GM12878 (cell line): ENCODE measurements at places on chromosomes 3 and 15.
A peak's percentile ranks its signal among the peaks of the same experiment; 100 is the strongest.

DNA sequence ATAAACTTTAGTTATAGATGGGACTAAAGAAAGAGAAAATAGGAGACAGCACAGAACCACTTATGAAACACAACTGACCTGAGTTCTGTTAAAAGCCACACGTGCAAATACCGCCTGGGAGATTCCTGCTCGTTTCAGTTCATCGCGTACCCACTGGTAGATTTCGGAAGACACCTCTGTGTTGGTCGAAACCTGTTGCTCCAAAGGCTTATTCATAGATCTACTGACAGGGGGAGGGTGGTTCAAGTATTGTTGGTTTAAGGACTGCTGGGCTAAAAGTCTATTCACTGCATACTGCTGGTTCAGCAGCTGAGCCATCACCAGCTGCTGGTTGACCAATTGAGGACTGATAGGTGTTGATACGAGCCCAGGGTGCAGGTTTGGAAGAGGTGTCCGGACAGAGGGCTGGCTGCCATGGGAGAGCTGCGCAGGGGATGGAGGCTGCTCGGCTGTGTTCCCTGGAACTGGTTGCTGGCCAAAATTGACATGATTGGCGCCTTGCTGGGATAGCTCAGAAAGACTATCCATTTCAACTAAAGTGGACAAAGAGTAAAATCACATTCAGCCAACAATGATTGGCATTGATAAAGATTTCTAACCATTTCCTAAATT is 30.6 kb downstream of the SATB1 start:
- no peak for DNase-seq

DNA sequence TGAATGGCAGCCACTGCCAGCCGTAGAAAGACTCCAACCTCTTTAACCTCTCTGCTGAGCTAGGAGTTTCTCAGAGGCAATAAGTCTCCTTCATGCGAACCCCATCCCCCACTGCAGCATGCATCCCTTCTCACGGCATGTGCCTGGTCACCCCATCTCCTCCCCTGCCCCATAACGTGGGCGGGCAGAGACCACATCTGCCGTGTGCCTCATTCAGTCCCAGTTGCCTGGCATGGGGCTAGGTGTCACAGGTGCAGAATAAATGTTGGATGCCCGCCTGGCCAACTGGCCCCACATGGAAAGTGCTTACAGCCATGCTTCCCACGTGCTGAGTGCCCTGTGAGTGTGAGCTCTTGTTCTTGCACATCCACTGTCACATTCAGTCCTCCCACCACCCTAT is 43.5 kb upstream of the NTRK3 start:
- DNase-seq: no peak

- no peak for DNase-seq
Measured at GRCh38 chr15:101172501-101173071, 79.3 kb downstream of the CHSY1 start.

DNA sequence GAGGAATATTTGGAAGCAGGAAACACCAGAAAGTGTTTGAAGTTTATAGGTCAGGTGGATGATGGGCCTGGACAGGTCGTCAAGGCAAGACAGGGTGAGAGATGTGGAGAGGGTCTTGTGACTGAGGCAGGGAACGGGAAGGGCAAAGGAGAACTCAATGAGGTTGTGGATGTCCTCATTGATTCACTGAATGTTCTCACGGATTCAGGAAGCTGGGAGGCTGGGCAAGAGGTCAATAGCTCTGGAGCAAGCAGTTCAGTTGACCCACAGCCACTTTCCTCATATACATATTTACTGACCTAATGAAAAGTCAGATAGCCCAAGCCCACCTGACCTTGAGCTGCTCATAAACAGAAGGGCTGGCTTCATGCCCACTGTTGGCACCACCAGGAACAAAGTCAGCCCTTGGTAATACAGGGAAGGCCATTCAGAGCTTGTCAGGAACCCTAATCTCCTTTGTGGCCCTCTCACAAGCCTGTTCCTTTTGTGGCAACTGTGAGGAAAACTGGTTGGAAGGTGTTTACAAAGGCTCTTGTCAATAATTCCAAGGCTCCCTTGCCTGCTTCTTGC is 31.6 kb downstream of the ARRDC4 start:
- DNase-seq: no peak

DNA sequence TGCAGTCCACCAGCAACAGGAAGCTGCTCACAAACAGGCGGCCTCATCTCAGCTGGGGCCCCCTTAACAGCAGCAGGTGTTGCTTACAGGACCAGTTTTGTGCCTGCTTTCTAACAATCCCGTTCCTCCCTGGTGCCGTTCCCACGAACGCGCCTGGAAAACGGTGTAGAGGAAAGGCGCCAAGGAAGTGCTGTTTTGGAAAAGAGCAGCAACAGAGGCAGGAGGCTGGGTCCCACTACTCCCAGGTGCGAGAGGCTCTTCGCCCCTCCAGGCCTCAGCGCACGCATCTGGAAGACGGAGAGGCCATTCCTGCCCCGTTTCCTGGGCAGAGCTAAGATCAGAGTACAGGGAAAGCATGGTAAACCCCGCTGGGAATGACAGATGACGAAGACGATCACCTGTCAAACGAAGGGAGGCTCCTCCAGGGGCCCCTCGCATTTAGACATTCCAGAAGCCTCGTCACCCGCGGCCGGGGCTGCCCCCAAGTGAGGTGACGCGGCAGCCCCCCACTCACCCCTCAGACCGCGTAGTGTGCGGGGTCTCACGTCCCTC is 603 bp downstream of the SCAPER start:
- DNase-seq: no peak

- no peak for DNase-seq
Measured at GRCh38 chr3:44128057-44128775, 113.5 kb upstream of the TOPAZ1 start.

DNA sequence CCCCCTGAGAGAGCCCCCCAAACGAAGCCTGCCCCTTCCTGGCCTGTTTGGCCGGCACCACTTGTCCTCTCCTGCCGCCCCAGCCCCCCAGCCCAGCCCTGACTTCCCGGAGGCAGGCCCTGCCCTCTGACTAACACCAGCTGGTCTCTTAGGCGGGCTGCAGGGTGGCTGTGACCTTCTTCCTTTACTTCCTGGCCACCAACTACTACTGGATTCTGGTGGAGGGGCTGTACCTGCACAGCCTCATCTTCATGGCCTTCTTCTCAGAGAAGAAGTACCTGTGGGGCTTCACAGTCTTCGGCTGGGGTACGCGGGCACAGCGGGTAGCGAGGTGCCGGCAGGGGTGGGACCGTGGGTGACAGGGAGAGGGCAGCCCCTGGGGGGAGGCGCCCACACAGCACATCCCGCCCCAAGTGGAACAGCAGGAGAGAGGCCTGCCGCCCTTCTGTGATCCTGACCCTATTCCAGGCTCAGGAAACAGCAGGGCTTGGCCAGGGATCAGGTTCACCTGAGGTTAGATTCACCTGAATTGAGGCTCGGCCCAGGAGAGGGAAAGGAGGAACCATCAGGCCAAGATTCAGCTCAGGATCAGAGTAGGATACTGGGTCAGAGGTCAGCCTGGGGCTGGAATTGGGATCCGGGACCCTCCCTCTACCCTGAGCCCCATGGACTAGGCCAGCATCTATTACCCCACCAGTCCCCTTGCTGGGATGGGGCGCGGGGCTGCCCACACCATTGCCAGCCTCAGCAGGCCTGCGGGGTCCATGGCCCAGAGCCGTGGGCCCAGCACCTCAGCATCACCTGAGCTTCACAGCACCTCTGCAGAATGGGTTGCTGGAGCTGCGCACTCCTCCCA is 21.9 kb downstream of the PTH1R start:
- DNase-seq: no peak

DNA sequence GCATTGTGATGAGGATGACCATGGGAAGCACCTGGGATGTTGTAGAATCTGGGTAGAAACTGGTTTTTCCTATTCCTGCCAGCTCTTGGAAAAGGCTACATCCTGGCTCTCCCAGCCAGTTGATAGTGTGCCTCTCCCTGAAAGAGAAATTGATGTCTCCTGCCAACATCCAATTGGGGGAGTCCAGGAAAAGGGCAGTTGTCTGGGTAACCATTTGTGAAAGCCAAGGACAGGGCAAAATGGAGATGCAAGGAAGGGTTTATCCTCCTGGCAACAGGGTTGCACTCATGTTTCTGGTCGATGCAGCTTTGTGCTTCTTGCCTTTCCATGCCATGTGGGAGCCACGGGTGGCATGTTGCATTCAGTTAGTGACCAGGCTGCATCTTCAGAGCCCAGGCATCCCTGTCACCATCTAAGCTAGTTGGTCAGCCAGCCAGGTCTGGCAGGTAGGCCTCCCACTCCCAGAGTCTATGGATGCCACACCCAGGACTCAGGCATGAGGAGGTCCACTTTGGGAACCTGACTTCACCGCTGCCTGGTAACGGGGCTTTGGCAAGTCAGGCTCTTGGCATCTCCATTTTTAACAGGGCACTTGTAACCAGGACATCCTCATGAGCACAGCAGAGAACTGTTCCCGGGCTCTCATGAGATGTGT is 153.5 kb downstream of the DNAJB8 start:
- DNase-seq: no peak

GRCh38 chr3:71201939-71202338 is 381.6 kb downstream of the FOXP1 start:
- DNase-seq: no peak

GRCh38 chr15:89391685-89392257 is 57.1 kb upstream of the POLG start:
- DNase-seq: no peak

DNA sequence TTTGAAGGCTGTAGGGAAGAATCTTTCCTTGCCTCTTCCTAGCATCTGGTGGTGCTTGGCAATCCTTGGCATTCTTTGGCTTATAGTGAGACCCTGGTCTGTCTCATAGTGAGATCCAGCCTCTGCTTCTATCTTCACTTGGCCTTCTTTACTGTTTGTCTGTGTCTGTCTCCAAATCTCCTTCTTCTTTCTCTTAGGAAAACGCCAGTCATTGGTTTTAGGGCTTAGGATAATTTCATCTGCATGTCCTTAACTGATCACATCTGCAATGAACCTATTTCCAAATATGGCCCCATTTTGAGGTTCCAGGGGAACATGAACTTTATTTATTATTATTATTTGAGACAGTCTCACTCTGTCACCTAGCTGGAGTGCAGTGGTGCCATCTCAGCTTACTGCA is 25.8 kb downstream of the KAT2B start:
- DNase-seq: no peak

- DNase-seq: no peak
Measured at GRCh38 chr3:72597756-72598195, 250.5 kb downstream of the SHQ1 start.

DNA sequence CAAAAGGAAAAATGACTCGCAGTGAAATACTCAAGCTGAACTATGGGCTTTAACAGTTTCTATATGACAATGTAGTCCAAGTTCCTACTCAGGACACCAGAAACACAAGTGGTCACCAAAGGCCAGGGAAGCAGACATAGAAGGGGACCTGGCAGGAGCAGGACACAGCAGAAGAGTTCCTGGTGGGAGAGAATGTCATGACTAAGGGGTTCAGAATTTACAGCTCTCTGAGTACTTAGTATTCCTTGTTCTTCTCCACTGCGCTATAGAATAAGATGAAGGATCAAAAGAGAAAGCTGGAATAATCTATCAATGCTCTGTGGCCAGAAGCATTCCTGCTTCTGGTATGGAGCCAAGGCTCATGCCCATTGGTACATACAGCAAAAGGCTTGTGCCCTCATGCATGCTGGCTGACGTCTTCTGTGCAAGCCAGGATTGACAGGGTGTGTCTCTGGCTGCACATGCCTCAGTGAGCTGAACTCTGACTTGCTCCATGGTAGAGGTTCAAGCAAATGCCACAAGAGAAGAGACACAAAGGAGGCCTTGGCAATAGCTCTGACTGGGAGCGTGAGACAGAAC is 128.7 kb upstream of the SLC2A2 start:
- DNase-seq: no peak

- DNase-seq: no peak
Measured at GRCh38 chr15:66825731-66826130, 123.7 kb downstream of the SMAD6 start.

- DNase-seq: no peak
Measured at GRCh38 chr3:76065964-76066363, 280.6 kb upstream of the ZNF717 start.

GRCh38 chr3:190519886-190520285 is 6.0 kb downstream of the IL1RAP start:
- no peak for DNase-seq

DNA sequence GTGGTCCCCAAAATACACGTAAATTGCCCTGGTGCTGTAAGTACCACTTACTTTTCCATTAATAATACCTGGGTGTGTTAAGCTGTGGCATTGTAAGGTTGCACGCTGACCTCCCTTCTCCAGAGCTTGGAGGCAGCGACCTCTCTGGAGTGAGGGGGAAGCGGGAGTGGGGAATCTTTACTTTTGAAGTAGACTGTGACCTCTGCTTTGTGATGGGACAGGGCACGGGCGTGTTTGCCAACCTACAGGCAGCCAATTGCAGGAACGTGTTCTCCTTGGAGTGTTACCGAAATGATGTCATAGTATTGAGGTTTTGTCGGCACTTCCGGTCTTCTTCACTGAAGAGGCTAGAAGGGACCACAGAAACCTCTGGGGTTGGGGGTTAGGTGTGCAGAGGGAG is 227.3 kb upstream of the C2CD4B start:
- DNase-seq: no peak

GRCh38 chr3:161462138-161462537 is 34.5 kb upstream of the OTOL1 start:
- no peak for DNase-seq

GRCh38 chr3:194102436-194102835 is 33.5 kb upstream of the HES1 start:
- peak; percentile 17 for DNase-seq

DNA sequence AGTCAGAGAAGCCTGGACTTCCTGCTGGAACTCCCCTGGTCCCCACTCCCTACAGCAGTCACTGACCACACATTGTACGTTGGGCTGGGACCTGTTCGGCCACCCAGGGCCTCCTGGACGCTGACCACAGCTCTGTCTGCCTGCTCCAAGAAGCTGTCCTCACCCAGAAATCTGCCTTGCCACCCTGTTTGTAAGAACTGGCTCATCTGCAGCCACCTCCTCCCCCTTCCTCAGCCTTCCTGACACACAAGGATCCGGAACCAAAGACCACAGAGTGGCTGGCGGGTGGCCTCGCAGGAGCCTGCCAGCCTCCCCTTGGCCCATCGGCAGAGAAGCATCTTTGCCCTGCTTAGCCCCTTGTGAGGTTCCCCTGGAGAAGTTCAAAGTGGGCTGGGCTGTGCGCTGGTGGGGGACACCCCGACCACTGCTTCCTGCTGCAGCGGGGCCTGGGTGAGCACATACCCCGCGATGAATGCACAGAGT is 91.9 kb downstream of the PCSK6 start:
- no peak for DNase-seq

DNA sequence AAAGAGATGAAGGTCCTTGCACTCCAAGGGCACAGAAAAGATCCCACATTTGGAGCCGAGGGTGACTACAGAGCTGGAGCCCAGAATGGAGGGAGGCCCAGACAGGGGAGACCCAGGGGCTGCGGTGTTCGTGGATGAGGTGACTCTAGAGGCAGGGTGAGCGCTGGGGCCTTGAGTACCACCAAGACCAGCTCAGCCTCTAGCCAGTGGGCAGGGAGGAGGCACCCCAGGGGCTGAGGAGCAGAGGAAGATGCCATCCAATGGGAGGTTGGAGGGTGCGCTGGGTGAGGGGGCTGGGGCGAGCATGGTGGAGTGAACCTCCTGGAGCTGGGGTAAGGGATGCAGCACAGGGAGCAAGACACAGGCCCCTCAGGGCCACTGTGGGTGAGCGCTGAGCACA is 13.3 kb downstream of the RRP9 start:
- no peak for DNase-seq
